ENCODE measurements at places on chromosomes 6 and 20.

GRCh38 chr6:18207438-18207837 is 52.2 kb downstream of the KDM1B start:
- DNase-seq = no peak

DNA sequence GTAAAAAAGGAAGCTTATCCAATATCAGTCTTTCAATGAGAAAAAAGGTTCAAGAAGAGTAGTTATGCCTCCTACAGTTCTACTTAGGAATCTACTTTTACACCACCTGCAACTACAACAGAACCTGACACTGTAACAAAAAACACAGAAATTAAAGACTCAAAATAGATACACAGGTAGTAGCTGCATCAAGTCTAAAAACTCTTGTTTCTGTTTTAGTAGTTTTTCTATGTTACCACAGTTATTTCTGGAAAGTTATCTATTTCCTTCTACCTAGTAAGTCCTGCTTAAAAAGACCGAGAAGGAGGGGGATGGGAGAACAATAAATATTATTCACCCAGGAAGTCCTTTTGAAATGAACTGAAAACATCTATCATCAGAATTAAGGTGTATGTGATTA is 52.5 kb downstream of the ATG5 start:
- no peak for DNase-seq

DNA sequence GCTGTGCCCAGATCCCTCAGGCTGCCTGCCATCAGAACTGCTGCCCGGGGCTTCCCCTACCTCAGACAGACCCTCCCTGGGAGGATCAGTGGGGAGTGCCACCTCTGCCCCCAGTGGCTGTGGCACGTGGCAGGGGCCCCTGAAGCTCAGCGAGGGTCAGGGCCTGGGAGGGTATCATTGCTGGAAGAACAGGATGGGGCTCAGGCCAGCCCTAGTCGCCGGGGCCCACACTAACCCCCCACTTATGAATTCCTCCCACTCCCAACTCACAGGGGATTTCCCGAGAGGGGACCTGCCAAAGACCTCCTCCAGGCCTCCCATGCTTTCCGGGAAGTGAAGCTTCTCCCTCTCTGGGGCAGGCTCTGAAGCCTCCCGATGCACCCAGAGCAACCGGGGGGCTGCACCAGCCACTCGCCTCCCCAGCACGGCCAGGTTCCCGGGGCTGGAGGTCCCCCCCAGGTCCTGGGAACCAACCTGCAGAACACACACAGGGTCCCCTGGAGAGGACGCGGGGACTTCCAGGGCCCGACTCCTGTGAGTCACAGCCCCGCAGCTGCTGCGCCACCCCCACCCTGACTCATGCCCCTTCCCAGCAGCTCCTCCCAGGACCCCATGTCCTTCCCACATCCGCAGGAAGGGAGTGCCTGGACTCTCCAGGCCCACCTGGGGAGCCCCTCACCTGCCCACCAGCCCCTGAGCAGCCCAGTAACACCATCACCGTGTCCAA is 2.5 kb downstream of the TNFRSF6B start:
- peak; percentile 78 for DNase-seq

DNA sequence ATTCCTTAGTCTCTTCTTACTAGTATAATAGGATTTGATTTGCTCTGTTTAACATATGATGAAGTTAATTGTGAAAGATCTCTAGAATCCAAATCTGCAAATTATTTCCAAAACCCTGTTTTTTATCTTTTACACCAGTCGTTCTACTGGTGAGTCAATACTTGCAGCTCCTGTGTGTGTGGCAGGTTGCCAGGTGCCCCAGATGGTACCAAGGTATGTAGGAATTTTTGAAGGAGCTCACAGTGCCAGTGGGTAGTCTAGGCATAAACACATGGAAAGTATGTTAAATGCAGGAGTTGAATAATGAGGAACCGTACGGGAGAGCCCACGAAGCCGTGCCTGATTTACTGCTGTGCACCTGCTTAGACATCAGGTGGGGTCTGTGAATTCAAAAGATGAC is 192.2 kb downstream of the FARS2 start:
- DNase-seq = no peak

DNA sequence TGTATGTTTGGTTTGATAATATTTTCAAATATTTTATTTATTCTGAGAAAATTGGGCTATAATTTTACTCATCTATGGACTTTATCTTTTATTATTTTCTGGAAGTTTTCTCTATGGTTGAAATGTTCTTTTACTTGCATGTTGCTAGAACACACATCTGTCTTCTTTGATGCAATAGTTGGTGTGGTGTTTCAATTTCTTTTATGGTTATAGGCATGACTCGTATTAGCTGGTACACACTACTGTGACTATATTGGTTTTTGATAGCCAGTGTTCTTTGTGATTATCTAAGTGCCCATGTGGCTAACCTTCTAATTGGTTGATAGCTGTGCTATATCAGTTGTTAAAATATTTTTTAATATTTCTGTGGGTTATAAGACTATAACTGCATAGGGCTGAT is 1343.3 kb upstream of the GJE1 start:
- no peak for DNase-seq

DNA sequence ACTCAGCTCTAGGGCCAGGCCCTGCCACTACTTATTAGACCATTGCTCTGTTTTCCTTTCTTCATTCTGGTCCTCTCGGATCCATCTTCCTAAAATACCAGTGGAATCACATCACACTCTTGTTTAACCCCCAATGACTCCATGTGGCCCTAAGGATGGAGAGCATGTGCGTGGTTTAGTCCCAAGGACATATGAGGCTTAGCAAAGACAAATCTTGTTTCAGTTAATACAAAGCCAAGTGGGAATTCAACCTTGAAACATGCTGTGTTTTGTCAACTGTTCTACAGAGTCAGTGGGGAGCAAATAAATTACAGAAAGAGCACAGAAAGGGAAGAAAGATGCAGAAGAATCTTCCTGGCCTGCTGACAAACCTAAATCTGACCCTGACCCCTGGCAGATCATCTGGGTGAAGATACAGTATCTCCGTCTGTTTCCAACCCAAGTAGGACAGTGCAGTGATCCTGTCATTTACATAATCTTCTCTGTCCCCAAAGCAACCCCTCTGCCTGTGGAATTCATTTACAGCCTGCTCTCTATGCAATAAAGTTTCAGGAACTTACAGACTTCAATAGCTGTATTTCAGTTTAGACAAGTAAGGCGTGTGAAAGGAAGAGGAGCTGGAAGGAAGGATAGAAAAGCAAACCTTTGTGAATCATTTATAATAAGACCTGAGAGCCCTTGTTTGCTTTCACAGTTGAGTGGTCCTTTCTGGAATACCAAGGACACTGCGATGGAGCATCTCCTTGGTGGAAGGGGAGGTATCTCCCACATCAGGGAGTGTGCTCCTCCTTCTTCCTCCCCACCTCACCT is 144.0 kb downstream of the THBS2 start:
- DNase-seq = no peak

GRCh38 chr6:75412969-75413662 is 80.5 kb downstream of the FILIP1 start:
- DNase-seq = no peak

GRCh38 chr6:147922799-147923198 is 414.3 kb downstream of the SAMD5 start:
- no peak for DNase-seq

DNA sequence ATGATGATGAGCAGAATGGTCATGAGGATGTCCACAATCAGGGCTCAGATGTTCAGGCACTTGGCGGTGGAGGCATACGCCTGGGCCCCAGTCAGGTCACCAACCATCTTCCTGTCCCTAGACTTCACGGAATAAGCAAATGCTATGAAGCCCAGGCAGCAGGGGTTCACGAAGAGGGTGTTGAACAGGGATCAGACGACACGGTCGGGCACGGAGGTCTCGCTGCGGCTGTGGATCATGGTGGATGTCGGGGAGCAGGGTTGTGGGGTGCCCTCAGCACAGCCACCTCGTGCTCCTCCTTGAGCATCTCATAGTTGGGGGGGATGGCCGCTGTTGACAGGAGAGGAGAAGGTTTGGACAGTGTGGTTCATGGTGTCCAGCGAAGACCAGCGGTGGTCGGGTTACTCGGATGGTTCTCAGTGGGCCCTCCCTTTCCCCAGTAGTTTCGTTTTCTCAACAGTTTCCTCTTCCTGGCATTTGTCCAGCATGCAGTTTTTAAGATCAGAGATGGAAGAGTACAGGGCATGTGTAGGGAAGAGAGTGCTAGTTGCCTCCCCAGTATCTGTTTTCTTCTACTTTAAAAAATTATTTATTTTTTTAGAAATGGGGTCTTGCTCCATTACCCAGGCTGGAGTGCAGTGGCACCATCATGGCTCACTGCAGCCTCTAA is 20.3 kb upstream of the SPDEF start:
- no peak for DNase-seq

DNA sequence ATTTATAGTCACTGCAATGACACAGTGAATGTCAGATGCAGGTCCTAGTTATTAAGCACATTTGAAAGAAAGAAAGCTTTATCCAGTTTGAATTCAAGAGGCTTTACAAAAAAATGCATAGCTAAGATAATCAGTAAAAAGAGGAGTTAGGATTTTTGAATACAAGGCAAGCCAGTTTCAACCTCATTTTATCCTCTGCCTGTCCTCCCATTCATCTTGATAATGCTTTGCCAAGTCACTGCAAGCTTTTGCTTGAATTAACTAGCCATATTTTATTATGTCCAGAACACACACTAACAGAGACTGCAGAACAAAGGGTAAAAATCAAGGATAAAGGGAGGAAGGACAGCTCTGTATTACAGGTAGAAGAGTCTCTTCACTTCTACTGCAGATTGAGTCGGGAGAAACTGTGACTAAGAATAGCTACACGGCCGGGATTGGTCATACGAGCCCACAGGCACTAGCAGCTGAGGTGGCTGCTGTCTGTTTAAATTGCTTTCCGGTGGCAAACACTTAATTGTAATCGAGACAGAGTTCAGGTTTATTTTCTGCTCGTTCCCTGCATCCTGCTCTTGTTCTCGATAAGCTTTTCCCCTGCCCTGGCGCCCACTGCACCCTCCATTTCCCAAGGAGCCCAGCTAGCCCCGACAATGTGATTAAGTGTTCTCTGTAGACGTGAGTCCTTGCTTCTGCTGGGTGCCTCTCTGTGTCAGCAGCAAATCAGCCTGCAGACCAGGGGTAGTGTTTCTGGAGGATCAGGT is 30.5 kb upstream of the AKAP12 start:
- DNase-seq = peak; percentile 7

DNA sequence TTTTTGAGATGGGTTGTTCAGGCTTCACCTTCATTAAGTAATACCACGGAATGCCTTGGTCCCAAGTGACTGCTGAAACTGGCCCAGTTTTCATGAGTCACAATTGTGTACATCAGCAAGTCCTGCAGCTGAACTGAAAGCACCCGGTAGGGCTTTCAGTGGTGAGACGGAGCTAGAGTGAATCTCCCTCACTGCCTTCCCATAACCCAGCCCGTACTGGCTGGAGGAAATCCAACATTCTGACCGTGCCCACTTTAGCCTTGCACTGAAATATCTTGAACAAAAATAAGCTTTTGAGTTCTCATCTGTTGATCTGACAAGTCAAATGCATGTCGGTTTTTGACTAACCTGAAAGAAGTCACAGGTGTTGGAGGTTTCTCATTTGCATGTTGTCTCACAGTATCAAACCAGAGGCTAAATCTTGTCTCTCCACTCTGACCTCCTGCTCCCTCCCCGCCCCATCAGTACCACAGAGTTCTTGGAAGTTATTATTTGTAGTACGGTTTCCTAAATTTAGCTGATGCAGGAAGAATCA is 35.9 kb downstream of the DUSP22 start:
- no peak for DNase-seq

- no peak for DNase-seq
Observed at GRCh38 chr20:23143986-23144690, 58.0 kb upstream of the CD93 start.
